ENCODE measurements at places on chromosomes 11 and 22.
A peak's percentile ranks its signal among the peaks of the same experiment; 100 is the strongest.

DNA sequence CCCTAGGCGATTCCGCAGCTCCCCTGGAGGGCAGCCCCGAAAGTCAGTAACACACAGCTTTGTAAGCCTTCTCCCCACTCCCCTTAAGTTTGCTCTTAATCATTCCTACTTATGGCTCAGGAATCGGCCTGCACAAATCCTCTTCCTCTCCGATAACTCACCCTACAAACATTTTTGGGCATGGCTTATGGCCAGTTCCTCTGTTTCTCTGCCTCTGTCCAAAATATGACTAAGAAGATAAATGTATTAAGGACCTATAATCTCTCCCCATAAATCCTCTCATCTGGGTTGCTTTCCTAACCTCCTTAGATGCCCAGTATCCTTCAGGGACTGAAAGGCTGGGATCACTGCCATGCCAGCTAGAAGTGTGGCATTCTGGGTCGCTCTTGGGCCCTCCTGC, 41.0 kb downstream of the PAMR1 start:
- peak; percentile 45 for DNase-seq

DNA sequence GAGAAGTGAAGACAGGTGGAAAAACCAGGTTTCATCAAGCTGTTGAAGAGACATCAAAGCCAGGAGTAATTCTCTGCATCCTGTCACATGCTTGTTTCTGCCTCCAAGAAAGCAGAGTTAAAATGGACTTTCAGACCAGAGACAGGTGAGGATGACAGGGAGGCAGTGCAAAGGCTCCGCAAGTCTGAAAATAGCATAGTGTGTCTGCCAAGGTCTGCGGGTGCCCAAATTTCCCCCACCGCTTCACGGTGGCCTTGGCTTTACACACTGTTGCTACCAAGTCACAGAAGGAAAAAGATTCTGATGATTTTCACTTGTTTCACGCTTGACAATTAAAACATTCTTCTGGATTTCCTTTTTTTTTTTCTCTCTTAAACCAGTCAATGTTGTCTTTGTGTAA, 44.2 kb downstream of the SNX19 start:
- no peak for DNase-seq

GRCh38 chr11:8126649-8127289, 42.1 kb downstream of the RIC3 start:
- DNase-seq = no peak

- peak; percentile 90 for DNase-seq
These were observed 759 bp downstream of the AP2A2 start for GRCh38 chr11:926341-926916.

DNA sequence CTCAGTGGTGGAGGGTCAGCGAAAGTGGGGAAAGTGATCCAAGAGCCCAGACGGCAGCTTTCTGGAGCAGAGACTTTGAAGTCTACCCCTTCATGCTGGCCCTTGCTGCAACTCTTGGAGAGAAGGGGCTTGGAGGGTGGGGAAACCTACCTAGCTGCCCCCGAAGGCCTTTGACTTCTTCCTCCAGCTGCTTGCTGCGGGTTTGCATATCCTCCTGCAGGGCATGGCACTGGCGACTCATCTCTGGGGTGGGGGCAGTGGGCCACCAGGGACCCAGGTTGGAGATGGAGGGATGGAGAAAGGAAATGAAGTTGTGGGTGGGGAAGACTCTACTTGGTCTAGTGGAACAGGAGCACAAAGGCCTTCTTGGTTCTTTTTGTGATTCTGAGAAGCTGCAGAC, 7.7 kb downstream of the NHERF4 start:
- DNase-seq = no peak

DNA sequence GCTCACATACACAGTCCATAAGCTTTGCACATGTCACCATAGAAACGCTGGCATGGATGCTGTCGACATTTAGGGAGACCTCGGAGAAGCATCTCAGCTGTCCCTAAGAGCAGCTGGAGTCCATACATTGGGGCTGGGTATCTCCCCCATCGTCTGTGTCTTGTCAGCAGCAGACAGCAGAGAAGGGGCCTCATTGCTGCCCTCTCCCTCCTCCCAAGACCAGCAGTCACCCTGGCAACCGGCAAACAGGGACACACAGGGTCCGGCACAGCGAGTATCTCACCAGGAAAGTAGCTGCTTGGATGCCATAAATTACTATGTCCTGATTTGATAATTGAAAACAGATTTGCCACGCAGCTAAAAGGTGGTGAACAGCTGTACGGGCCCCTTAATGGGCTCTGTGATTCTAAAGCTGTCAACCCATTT, 84.4 kb downstream of the CD44 start:
- DNase-seq = peak; percentile 88

GRCh38 chr11:86244063-86244521, 461 bp upstream of the EED start:
- DNase-seq = peak; percentile 95

DNA sequence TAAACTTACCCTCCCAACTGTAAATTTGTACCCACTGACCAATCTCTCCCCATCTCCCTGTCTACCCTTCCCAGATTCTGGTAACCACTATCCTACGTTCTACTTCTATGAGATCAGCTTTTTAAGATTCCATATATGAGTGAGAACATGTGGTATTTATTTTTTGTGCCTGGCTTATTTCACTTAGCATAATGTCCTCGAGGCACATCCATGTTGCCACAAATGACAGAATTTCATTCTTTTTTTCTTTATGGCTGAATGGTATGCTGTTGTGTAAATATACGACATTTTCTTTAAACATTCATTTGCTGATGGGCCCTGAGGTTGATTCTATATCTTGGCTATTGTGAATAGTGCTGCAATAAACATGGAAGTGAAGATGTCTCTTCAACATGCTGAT, 74.7 kb upstream of the RRM1 start:
- DNase-seq = peak; percentile 84

DNA sequence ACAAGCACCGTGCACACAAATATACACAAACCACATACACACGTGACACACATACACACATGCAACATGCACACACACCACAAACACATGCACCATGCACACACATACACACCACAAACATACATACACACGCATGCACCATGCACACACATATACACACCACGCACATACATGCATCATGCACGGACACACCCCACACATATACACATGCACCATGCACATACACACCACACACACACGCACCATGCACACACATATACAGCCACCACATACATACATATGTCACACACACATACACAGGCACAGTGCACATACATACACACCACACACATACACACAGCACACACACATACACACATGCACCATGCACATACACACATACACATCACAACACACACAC, 12.7 kb upstream of the B4GALNT4 start:
- no peak for DNase-seq

DNA sequence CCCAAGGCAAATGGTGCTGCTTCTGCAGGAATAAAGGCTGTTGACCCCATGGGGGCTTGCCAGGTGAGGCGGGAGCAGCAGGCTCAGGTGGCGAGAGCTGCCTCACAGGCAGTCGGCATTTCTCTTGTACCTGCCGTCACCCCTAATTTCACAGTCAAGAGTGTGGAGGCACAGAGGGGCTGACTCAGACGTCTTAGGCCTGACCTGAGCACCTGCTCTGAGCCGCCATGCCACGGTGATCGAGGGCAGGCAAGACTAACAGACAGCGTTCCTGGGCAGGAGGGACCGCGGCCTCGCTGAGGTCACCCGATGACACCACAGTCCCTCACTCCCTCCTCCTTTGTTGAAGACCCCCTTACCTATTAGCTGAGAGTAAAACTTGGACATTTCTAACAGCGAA, 5.2 kb downstream of the ALG12 start:
- no peak for DNase-seq

DNA sequence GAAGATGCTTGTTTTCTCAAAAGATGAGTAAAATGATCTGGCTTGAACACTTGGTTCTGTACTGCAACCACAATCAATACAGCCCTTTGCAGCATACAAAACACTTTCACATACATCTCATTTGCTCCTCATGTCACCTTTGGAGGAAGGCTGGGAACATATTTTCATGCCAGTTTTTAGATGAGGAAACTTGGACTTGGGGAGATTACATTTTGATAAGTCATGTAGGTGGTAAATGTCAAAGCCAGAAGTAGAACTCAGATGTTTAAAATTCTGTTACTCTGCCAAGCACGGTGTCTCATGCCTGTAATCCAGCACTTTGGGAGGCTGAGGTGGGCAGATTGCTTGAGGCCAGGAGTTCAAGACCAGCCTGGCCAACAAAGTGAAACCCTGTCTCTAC, 121.8 kb downstream of the MICAL2 start:
- DNase-seq = no peak

GRCh38 chr22:31344256-31344577, 1.9 kb downstream of the PATZ1 start:
- DNase-seq = no peak

- DNase-seq = peak; percentile 32
These were observed 861 bp upstream of the ZNRF3 start for GRCh38 chr22:28882545-28882877.

DNA sequence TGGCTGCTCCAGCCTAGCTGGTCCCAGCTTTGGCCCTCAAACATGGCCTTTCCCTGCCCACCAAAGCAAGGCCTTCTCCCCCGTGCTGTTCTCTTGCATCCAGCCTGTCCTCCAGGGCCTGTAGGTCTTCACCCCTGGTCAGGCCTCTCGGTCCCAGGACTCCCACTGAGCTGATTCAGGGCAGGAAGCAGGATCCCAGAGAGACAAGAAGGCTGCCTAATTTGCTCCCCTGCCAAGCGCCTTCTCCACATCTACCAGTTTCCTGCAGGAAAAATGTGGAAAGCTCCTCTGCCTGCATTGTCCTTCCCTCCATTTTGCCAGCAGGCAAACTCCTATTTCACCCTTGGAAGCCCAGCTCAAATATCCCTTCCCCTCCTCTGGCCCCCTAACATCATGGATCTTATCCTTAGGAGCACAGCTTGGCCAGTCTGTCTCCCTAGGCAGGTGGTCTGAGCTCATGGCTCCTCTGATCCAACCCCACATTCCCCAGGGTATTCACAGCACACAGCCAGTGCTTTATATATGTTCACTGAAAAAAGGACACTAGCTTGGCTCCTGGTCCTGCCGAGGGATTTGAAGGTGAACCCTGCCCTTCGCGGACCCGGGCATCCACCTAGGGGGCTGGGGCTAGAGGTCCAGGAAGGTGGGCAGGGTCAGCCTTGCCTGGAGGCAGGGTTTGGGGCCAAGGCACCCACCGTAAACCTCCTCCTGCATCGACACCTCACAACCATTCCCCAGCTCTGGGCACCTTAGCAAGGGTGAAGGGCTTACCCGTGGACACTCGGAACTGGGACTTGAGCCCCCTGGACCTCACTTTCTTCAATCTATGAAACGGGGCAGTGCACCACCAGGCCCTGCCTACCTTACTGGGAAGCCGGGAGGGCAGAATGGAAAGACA, 968 bp downstream of the RHBDD3 start:
- DNase-seq = peak; percentile 49

DNA sequence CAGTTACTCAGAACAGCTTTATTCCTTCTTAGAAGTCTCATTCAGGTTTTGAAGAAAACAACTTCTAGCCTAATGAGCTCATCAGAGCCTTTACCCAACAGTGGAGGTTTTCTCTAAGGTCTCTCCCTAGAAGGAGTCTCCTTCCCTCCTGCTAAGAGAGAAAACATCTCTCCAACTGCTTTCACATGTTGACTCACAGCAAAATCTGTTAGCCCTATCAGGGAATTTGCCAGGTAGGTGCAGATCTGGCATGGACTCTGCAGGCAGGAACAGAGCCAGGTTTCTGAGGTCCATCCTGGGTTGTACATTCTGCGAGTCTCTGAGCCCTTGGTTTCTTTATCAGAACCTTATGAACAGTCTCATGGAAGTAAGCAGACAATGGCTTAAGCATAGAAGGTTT, 214.4 kb downstream of the HIPK3 start:
- no peak for DNase-seq

DNA sequence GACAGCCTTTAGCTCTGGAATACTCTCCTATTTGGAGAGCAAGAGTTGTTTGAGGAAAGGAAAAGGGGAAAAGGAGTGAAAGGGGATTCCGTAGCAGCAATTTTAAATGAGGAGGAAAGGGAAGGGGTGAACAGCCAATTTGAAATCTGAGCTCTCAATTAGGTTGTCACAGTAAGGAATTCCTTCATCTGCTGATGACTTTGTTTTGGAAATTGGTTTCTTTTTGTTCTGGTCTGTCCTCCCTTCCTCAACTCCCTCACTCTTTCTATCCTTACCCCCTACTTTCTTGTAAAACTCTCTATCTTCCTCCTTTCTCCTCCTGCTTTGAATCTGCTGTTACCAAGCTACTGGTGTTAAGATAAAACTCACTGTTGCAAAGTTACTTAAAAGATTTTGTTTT, 1155.6 kb downstream of the DLG2 start:
- DNase-seq = no peak

DNA sequence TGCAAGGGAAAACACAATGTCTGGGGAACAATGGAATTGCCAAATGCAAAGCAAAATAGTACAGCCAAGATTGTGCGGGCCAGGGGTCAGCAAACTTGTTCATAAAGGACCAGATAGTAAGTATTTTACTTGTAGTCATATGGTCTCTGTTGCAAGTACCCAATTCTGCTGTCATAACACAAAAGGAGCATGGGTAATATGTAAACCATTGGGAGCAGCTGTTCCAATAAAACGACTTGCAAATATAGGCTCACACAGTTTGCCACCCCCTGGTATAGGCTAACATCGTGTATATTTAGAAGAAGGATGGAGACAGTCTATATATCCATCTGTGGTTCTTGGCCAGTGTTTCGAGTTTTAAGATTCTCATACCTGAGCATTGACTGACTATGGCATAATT, 15.6 kb downstream of the SDHAF2 start:
- DNase-seq = no peak

DNA sequence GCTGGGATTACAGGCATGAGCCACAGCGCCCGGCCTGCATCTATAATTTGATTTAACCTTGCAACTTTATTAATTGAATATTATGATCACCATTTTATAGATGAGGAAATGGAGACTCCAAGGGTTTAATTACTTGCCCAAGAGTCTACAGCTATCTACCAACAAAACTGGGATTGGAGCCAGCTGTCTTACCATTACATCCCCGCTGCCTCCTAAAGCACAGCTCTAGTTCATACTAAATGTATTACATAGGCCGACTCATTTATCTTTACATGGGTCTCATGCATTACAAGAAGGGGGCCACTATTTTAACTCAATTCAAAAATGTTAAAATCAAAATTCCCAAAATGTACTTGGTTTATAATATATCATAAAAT, 14.1 kb upstream of the TMA7B start:
- no peak for DNase-seq

DNA sequence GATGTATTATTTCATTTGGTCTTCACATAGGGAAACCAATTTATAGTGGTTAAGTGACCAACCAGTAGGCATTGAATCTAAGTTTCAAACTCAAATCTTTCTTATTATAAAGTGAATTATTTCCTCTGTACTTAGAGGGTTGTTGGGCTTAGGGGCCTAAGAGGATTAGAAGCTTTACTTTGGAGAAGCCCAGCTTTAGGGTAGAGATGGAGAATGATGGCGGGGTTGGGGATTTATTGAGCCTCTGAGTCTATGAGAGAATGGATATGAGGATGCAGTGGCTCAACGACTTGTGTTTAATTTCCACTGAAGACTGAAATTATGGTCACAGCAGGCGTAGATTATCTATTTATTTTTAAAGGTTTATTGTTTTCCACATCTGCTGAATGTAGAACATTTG, 55.5 kb downstream of the CHRDL2 start:
- DNase-seq = no peak

GRCh38 chr11:112583261-112583893, 322.7 kb upstream of the PLET1 start:
- DNase-seq = no peak

- peak; percentile 86 for DNase-seq
These were observed 23.3 kb downstream of the ARL14EP start for GRCh38 chr11:30346068-30346688.

- peak; percentile 75 for DNase-seq
These were observed 43.3 kb upstream of the EP300 start for GRCh38 chr22:41048791-41049717.

- no peak for DNase-seq
These were observed 5.6 kb downstream of the FBXO7 start for GRCh38 chr22:32480238-32480637.
